Stimulated activated CD4-positive, alpha-beta T cell treated with anti-CD3 and anti-CD28 coated beads, Interleukin-1b, Interleukin-23, amount 100 ng/mL, for 1 hour (primary cell): ENCODE measurements at places on chromosomes 6 and 20.

- no peak for DNase-seq
These were observed 300.5 kb downstream of the KCNQ5 start for GRCh38 chr6:72922401-72922800.

DNA sequence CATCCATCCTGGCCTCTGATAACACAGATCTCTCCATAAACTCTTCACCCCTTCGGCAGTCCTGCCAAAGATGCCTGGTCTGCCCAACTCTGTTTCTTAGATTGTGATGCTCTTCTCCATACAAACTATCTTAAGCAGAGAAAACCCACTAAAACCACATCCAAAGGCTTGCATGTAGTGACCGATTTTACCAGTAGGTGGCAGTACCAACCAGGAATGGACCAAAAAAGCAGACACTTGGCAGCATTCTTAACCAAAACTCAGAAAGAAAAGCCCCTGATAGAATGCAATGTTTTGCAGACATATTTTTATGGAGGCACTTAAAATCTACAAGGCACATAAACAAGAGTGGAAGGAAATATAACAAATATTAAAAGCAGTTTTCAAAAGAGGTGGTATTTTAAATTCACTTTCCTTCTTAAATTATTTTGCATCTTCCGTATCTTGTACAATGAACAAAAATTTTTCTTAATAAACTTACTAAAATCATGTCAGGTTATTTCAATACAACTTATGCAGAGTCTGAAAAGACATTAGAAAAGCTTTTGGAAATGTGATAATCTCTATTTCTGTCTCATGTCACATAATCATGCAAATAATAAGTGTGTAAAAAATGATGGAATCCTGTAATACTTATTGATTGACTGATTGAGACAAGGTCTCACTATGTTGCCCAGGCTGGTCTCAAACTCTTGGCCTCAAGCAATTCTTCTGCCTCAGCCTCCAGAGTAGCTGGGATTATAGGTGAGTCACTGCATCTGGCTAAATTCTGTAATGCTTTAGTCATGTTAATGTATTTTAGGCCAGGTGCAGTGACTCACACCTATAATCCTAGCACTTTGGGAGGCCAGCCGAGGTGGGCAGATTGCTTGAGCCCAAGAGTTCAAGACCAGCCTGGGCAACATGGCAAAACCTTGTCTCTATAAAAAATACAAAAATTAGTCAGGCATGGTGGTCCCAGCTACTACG, 29.4 kb downstream of the LRP11 start:
- peak; percentile 51 for DNase-seq

GRCh38 chr6:130457605-130458004, 91.8 kb downstream of the TMEM200A start:
- no peak for DNase-seq

- DNase-seq, result no peak
These were observed 141.6 kb upstream of the AKAP12 start for GRCh38 chr6:151098166-151098565.

DNA sequence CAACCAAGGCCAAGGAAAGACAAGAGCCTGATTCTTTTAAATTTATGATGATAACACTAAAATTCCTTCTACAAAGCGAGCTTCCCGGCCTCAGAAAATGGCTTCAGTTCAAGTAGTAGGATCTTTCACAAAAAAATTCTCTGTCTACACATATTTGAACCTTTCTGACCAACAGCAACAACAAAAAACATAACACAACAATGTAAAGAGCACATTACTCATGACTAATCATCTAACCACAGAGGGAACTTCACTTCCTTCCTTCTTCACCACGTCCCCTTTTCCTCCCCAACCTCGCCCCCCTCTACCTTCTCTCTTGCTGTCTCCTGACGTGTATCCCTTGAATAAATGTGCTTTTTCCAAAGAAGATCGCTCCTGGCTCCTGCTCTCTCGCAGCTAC, 228.2 kb downstream of the MYLK4 start:
- no peak for DNase-seq
